ENCODE measurements at places on chromosomes 13 and 19. TPM values are rescaled to one million over a fixed set of nuclear protein-coding genes. Genes with fewer than 3 reads are reported as not detected.

Gene COL4A2
- 1,871 TPM for total RNA-seq

Gene PSG11
- 3.9 TPM for total RNA-seq

Gene IQCN
- total RNA-seq, result 2.4 TPM

Gene GPR12
- 2.4 TPM for total RNA-seq

Gene LGALS7
- 4.3 TPM for total RNA-seq

Gene MADCAM1
- total RNA-seq, result 1.7 TPM

Gene MEX3D
- 50.3 TPM for total RNA-seq

Gene CYP2F1
- total RNA-seq, result not detected

Gene CEACAM3
- total RNA-seq, result 3.4 TPM

Gene S1PR2
- 19.0 TPM for total RNA-seq

Gene ATP1A3
- total RNA-seq, result 3.4 TPM

Gene PSG1
- 4.6 TPM for total RNA-seq

Gene RAB3A
- total RNA-seq, result not detected

Gene KLK7
- total RNA-seq, result 0.72 TPM

Gene NCR1
- total RNA-seq, result not detected

Gene NLRP9
- 1.2 TPM for total RNA-seq

Gene MIA
- total RNA-seq, result 14.9 TPM

Gene FPR1
- 13.5 TPM for total RNA-seq

Gene SHC2
- 11.1 TPM for total RNA-seq

Gene AP1M1
- total RNA-seq, result 16.1 TPM

Gene HSH2D
- total RNA-seq, result 1.7 TPM

Gene LGALS14
- not detected for total RNA-seq

Gene RETN
- not detected for total RNA-seq

Gene ZFR2
- total RNA-seq, result 0.96 TPM

Gene TEAD2
- 25.5 TPM for total RNA-seq

Gene ZIK1
- total RNA-seq, result 14.4 TPM

Gene ZNF814
- 20.0 TPM for total RNA-seq

Gene FCAR
- total RNA-seq, result not detected

Gene ZNF534
- total RNA-seq, result 6.5 TPM

Gene NTN5
- total RNA-seq, result not detected

Gene C13orf42
- 0.48 TPM for total RNA-seq

Gene PDS5B
- 96.5 TPM for total RNA-seq

Gene DPF1
- 2.2 TPM for total RNA-seq

Gene AXL
- 104 TPM for total RNA-seq

Gene TMPRSS9
- total RNA-seq, result not detected

Gene SIGLEC12
- total RNA-seq, result 5.3 TPM

Gene TMIGD2
- total RNA-seq, result not detected

Gene ADGRE2
- total RNA-seq, result 3.9 TPM

Gene ELANE
- not detected for total RNA-seq

Gene SH2D3A
- 6.3 TPM for total RNA-seq

Gene NKPD1
- total RNA-seq, result 0.48 TPM

Measured in umbilical cord (tissue), 2 donors.